ENCODE measurements at places on chromosomes 7 and 10.

- peak; percentile 54 for DNase-seq
Observed at GRCh38 chr7:44678471-44679179, 70.0 kb upstream of the ZMIZ2 start.

GRCh38 chr7:111029574-111030251 is 61.2 kb upstream of the LRRN3 start:
- no peak for DNase-seq

- DNase-seq = peak; percentile 40
Observed at GRCh38 chr7:23864973-23865372, 155.0 kb downstream of the STK31 start.

DNA sequence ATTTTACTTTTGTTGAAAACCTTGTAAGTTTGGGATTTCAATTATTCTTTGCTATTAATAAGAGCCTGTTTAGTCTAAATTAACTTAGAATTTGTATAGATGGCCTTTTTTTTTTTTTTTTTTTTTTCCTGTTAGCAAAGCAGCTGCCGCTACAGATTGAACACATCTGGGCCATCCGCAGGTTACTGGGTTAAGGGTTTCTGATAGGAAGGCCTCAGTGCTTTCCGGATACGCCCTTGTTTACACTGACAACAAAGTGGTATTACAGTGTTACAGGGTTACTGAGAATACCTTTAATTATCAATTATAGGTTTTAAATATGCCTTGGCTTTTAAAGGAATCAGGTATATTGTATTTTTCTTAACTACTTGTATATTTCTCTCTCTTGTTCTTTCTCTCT is 76.8 kb downstream of the PTN start:
- no peak for DNase-seq

GRCh38 chr7:121499624-121500023 is 103.5 kb upstream of the FAM3C start:
- peak; percentile 7 for DNase-seq

DNA sequence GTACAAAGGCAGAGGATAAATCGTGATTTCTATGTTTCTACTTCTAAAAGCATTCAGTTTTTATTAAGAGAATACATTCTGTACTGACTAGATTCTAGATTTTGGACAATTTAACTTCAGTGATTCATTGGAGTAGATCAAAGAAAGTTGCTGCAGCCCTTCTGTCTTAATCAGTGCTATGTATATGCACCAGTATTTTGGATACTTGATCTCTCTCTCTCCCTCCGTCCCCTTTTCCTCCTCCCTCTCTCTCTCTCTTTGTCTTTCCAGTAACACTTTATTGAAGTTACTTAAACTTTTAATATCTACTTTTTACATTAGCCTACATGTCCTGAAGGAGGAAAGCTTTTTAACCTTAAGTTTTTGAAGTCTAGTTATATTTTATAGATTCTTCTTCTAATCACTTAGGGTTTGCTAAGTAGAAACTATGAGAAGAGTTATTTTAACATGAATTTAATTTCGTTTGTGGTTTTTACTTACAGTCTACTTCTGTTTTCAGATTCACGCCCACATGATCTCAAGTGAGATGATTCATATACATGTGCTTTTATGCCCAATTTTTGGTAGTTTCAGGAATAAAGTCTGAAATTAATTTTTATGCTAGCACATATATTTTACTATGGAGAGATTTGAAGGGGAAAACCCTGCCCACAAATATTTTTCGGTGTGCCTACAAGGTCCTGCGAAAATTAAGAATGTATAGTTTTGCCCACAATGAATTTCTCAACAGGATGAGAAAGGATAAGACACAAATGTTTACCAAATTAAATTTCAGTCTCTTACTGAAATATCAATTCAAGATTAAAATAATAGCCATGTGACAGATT is 9.1 kb downstream of the MDFIC start:
- DNase-seq = no peak
